ENCODE measurements at places on chromosomes 3 and 15.
A peak's percentile ranks its signal among the peaks of the same experiment; 100 is the strongest.

DNA sequence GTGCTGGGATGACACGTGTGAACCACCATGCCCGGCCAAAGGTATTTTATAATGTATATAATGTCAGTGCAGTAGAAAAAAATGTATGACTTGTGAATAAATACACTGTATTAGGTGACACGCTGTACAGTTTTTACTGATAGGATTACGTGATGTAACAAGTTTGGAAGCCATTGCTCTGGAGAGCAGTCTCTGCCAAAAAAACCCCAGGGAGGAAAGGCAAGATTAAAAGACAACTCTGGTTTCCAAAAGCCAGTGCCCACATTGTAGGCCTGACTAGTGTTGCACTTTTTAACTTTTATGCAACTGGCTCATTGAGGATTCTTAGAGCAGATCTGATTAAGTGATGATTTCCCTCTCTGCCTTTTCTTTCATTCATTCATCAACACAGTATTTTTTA lies 62.0 kb upstream of the SLC2A2 start:
- DNase-seq = no peak

- no peak for DNase-seq
Observed at GRCh38 chr3:131730581-131730980, 227.8 kb upstream of the MRPL3 start.

- DNase-seq = no peak
Observed at GRCh38 chr3:190239325-190239724, 82.9 kb downstream of the CLDN1 start.

DNA sequence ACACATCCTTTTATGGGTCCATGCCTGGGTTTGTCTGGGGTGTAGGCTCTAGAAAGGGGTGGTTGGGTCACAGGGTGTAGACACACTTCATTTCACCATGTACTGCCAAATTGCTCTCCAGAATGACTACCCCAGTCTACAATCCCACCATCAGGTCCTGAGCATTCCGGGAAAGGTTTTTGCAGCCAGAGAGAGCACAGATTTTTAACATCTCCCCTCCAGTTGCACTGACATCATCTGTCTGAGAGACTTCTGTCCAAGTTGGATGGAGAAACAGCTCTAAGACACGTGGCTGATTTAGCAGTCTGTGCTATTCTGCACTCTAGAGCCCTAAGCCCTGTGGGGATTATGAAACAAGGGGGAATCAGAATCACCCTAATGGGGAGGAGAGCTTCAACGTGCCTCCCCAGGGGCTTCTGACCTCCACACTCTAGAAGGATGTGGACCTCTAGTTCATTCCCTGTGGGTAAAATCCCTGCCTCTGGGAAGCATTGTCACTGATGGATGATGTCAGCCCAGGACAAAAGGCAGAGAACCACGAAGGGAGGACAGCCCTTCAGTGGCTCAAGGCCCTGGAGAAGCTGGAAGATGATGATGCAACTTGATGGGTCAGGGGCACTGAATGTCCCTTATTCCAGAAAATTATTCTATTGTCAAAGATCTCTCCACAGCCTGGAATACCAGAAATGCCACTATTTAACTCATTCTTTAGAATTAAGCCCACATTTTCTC lies 71.5 kb downstream of the CD200R1L start:
- DNase-seq = no peak

- DNase-seq = no peak
Observed at GRCh38 chr15:65949011-65949410, 79.7 kb downstream of the RAB11A start.

- no peak for DNase-seq
Observed at GRCh38 chr3:142609136-142609535, 12.9 kb downstream of the PLS1 start.

GRCh38 chr3:100602506-100603444 lies 6.6 kb upstream of the ADGRG7 start:
- no peak for DNase-seq

DNA sequence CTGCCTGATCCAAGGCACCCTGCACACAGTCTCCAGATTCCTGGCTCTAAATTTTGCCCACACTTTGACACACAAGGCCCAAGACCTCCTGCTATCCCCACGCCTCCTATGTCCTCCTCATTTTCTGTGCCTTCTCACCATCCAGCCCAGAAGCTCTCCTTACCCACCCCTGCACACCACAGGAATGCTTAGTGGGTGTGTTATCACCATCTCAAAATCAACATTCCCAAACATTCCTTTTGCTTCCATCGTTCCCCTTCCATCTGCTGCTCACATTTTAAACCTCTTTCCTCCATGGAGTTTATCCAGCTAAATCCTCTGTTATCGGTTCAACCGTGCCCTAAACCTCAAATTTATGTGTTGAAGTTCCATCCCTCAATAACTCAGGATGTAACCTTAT lies 43.9 kb downstream of the DGKG start:
- DNase-seq = no peak

- no peak for DNase-seq
Observed at GRCh38 chr15:78533331-78533730, 6.9 kb upstream of the PSMA4 start.

DNA sequence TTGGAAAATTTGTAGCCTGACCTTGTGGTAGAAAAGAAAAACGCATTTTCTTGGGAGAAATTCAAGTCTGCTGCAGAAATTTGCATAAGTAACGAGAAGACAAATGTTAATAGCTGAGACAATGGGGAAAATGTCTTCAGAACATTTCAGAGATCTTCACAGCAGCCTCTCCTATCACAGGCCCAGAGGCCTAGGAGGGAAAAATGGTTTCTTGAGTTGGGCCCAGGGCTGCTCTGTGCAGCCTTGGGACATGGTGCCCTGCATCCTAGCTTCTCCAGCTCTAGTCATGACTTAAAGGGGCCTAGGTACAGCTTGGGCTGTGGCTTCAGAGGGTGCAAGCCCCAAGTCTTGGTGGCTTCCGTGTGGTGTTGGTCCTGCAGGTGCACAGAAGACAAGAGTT lies 104.2 kb downstream of the ZNF621 start:
- DNase-seq = no peak

DNA sequence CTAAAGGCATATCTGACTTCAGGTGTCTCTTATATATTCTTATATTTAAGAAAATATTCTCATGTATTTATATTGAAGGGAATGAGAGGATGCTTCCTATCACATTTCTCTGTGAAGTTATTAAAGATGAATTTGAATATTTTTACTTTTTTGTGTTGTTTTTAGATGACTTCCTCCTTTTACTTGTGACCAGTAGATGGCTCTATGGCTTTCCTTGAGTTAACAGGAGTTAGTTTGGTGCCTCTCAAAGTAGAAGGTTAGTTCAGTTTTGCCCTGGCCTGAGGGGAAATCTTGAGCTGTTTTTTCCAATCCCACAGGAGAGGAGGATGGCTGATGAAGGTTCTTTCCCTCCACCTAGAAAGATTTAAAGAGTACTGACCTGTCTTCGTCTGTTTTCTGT lies 80.7 kb downstream of the SQOR start:
- no peak for DNase-seq

DNA sequence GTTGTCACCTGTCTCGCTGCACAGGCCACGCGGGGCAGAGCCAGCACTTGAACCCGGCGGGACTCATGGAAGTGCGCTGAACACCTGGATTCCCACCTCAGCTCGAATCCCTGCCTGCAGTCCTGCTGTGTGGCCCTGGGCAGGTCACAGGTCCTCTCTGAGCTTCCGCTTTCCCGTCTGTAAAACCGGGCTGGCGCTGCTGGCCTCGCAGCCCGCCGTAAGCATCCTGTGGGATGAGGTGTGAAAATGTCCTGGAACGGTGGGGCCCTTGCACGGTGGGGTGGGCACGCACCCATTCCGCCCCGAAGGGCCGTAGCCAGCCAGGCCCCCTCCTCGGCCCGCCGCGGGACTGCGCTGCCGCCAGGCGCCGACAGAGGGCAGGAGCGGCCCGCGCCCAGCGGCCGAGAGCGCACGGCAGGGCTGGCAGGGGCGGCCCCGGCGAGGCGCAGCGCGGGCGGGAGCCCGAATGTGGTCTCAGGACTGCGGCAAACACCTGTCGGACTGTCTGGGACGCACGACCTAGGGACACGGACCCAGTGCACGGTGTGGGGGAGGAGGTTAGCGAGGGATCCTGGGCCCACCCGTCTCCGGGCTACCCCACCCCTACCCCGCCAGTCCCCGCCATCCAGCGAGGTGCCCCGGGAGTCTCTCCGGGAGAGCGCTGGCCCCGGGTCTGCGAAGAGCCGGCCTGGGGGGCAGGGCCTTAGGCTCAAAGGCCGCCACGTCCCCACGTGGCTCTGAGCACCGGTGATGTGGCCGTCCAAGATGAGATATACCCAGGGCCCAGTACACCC lies 40.4 kb downstream of the DNAJB8 start:
- peak; percentile 87 for DNase-seq

DNA sequence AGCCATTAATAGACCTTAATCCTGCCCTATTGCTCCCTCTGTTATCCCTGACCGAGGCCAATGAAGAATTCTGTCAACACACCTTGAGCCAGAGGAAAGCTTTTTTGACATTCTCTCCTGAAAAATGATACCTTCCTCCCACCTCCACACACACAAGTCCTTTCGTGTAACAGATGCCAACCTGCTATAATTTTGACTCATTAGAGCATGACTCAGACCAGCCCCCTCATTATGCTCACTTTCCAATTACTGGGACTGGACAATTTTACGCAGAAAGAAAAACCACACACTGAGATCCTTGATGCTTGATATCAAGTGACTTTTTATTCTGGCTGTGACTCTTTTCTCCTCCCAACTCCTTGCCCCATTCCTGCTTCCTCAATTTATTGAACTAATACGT lies 50.9 kb downstream of the LSAMP start:
- DNase-seq = no peak

- DNase-seq = no peak
Observed at GRCh38 chr3:50609763-50610085, 1.9 kb downstream of the CISH start.

DNA sequence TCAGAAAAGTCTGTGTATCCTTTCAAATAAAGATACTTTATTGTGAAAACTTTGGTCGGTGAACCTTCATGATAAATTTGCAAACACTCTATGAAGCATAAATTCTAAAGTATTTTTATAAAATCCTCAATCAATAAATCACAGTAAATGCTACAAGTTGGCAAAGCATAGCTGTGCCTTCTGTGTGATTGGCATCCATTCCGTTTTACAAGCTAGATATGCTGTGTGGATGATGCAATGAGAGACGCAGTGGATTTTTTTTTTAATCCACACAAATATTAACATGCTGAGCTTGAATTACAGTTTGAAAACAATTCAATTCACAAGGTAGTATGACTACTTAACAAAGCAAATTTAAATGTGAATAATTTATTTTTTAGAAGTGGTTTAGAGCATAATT lies 937.2 kb downstream of the ZPLD1 start:
- DNase-seq = no peak

DNA sequence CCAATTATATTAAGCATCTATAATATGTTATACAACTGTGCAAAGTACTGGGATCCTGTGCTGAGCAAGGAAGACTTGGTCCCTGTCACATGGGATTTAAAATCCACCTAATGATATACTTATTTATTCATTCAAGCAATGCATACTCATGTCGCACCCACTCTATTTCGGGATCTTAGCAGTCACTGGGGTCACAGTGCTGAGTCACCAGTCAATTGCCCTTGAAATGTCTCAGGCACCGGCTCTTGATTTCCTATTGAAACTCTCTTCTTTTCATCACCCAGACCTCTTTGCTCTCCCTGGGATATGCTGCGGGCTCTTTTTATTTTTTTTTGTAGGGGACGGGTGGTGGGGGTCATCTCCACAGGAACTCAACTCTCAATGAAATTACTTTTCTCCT lies 194.5 kb upstream of the GAP43 start:
- DNase-seq = no peak

GRCh38 chr15:74794248-74794969 lies 12.5 kb downstream of the CSK start:
- no peak for DNase-seq

GRCh38 chr3:195892105-195893043 lies 16.0 kb downstream of the TNK2 start:
- DNase-seq = no peak

DNA sequence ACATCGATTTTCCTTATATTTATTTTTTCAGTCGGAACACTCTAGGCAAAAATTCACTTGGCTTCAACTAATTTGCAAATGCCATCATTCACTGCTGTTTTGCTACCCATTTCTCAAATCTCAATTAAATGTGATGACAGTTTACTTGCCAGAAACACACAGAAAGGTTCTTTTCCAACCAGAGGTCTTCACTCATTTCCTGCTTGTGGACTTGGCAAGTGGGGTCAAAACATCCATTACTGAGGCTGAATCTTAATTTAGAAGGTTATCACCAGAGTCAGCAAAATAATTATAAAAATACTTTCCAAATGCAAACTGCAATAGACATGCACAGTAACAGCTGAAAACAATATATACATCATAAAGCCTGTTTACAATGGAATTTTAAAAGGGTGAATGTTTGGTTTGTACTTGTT lies 625.4 kb upstream of the TBL1XR1 start:
- no peak for DNase-seq

DNA sequence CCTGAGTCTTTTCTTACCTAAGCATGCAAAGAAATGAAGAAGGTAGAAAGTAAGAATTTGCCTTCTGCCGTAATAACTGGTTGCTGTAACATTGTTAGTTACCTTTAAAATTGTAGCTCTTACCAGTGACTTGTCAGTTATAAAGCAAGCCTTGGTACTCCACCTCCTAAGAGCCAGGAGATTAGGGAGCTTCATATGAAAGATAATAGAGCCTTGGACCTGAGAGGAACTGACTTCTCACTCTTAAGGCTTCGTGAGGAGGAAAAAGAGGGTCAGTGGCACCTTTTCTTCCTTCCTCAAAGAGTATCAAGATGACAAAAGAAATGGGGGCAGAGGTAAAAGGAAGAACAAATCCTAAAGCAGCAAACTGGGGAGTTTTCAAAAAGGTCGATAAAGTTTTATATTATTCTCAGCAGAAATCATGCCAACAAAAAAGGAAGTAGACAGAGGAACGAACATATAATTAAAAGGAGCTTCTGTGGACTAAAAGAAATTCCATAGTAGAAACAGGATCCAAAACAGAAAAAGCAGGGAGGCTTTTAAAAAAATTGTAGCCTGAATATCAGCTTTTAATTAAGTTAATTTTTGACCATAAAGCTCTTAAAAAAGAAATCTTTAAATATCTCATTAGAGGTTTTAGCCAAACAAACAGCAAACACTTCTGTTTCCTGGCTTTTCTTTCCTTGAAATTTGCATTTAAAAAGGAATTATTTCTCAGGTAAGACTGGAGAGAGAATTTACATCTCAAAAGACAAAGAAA lies 847.1 kb upstream of the ALCAM start:
- no peak for DNase-seq

DNA sequence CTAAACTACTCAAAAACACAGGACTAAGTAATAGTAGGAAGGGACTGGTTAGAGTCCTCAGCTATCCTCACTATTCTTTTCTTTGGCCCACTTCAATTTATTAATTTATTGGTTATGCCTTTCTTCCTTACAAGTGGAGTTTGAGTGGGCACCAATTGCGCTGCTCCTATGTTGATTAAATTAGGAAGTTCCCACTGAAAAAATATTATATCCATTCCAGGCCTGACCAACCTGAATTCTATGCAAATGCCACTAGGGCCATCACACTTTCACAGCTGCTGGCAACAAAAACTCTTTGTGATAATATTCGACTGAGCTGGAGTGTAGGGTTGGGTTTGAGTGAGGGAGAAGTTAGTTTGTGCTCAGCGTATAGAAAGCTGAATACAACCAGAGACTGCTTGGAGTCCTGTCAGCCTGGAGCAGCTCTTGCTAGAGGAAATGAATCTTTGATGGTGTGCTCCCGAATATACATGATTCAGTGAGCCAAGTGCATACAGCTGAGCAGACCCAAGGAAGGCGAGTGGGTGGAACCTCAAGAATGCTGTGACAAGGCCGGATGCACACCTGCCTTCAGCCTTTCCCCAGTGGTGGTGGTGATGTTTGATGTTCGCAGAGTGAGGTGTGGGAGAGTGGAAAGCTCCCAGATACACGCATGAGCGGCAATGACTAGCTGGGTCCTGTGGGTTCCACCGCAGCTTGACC lies 1.5 kb downstream of the ARHGEF3 start:
- DNase-seq = peak; percentile 84

- no peak for DNase-seq
Observed at GRCh38 chr3:28042707-28043106, 198.7 kb upstream of the CMC1 start.
